Left kidney (tissue), 8 donors: ENCODE measurements at places on chromosomes 5 and 9.

DNA sequence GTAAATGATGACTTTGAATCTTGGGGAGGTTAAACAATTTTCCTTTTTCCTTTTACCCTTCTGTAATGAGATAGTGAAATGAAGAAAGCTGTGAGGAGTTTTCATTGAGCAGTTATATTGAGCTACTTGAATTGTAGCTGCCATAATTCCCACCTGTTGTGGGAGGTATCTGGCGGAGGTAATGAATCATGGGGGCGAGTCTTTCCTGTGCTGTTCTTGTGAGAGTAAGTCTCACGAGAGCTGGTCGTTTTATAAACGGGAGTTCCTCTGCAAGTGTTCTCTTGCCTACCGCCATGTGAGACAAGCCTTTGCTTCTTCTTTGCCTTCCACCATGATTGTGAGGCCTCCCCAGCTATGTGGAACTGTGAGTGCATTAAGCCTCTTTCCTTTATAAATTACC, 258.4 kb downstream of the FER start:
- DNase-seq: no peak

DNA sequence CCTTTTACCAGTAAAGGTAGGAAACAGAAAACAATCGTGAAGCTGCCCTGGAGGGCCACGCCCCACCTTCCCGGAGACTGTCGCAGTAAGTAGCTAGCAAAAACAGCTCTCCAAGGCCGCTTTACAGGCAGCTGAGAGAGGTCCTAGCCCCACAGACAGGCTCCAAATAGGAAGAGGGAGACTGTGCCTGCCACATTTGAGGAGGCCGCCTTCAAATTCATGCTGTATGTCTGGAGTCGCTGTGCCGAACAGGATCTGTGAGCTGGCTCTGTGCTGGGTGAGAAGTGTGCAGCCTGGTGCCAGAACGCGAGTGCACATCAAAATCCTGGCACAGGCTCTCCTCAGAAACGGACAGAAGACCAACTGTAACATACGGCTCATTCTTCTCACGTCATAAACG, 582.2 kb downstream of the CETN3 start:
- no peak for DNase-seq

DNA sequence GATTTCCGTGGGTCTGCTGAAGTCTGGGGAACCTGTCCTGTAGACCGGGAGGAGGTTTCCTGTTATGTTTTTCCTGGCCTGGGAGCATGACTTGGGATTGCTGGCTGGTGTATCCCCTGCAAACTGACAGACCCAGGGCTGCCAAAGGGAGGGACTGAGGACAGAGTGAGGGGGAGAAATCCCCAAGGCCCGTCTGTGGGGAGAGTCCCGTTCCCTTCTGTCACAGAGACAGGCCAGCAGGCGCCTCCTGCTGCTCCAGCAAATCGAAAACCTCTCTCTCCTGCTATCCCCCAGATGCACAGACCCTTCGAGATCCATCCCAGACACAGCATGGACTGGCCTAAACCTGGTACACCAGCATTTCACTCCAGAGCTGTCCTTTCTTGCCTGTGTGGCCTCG, 56.2 kb upstream of the ALDH1B1 start:
- DNase-seq: no peak

GRCh38 chr5:51373880-51374523, 9.2 kb upstream of the ISL1 start:
- no peak for DNase-seq

GRCh38 chr5:176429972-176430371, 13.6 kb upstream of the CLTB start:
- DNase-seq: no peak

DNA sequence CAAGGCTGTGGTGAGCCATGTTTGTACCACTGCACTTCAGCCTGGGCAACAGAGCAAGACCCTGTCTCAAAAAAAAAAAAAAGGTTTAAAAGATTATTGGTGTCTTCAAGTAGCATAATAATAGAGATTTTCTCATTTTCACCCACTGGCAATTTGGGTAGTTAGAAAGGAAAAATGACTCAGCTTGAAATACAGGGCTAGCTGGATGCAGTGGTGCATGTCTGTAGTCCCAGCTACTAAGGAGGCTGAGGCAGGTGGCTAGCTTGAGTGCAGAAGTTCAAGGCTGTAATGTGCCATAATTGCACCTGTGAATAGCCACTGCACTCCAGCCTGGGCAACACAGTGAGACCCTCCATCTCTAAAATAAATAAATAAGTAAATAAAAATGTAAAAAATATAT, 111.1 kb downstream of the ARRDC3 start:
- no peak for DNase-seq

GRCh38 chr5:13985731-13986418, 41.4 kb upstream of the DNAH5 start:
- no peak for DNase-seq

GRCh38 chr9:69834591-69835184, 14.1 kb downstream of the CFAP95 start:
- no peak for DNase-seq

- DNase-seq: peak; percentile 24
Measured at GRCh38 chr5:96936431-96937320, 796 bp downstream of the LNPEP start.

DNA sequence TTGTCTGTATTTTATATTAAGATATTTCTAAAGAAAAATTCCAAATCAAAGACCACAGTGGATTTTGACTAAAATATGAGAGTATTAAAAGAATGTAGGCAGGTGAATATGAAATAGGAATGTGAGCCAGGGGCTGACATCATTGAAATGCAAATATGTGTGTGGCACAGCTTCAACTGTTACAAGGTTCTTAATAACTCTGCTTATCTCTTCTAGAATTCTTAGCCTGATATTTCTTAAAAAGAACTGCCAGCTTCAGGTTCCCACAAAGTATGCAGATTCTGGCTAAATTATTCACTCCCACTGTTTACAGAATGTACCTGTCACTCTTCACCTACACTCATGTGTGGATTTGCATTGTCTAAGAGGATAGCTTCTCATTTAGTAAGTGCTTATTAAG, 274.4 kb downstream of the DIRAS2 start:
- DNase-seq: no peak

DNA sequence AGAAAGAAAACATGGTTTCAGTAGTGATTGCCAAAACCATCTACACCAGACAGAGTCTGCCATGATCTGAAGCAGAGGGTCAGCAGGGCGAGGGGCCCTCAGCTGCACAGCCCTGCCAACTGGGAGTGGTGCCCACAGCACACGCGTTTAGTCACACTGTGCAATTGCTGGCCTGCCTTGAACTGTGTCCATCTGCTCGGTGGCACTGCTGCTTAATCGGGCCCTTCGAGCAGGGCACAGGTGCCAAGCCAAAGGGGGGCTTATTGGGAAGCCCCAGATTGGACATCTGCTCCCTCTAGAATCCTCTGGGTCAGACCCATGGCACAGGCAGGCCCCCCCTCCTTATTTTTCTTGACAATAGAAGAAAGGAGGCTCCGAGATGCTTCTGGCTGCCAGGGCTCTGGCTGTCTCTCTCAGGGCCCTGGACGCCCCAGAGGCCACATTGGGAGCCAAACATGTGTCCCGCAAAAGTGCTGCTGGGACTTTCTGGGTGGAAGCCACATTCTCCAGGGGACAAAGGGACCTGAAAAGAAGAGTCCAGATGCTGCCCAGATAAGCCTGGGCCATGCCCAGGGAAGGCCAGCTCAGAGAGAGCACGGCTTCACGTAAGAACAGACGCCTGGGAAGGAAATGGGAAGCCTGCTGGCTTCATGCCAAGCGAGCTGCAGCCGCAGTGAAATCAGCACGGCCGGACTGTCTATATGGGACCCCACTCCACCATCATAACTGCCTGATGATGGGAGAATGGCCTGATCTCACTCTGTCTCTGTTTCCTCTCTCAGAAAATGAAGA, 349.2 kb downstream of the GADD45G start:
- DNase-seq: no peak

GRCh38 chr9:108053555-108054061, 564.0 kb upstream of the KLF4 start:
- DNase-seq: peak; percentile 47

GRCh38 chr5:78701795-78702410, 53.3 kb upstream of the LHFPL2 start:
- DNase-seq: no peak

DNA sequence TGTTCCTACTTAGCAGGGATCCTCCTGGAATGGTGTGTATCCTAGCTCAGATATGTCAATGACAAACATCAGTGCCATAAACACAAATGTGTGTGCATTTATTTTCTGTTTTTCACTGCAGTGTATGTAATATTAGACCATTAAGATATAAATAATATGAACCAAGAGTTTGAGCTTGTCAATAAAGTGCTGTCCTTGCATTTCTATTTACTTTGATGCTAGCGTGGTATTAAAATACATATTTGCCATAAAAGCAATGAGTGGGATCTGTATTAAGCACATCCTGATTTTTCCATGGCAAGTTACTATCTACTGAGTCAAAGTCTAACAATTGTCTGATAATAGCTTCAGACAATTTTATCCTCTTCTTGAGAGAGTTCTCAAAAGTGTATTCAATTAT, 157.6 kb downstream of the DIRAS2 start:
- no peak for DNase-seq

GRCh38 chr5:88675708-88676636, 207.0 kb downstream of the MEF2C start:
- DNase-seq: no peak
